NCI-H460 (cell line): ENCODE measurements at places on chromosomes 13 and 19. TPM values are rescaled to one million over a fixed set of nuclear protein-coding genes. Genes with fewer than 3 reads are reported as not detected.

The TTC9B gene
- not detected in 2 replicates for total RNA-seq

The LHB gene
- total RNA-seq, result not detected in 2 replicates

The CKAP2 gene
- 26.5 and 32.3 TPM in 2 replicates for total RNA-seq

The OR7D2 gene
- total RNA-seq, result 0.05 TPM in 1 of 2 replicates, not detected in the other

The SOX21 gene
- total RNA-seq, result 0.09 TPM in 1 of 2 replicates, not detected in the other

The RFX1 gene
- 2.0 and 2.1 TPM in 2 replicates for total RNA-seq

The ZNF738 gene
- total RNA-seq, result 4.2 and 7.0 TPM in 2 replicates

The PRDX2 gene
- total RNA-seq, result 216 and 259 TPM in 2 replicates

The ZNF578 gene
- total RNA-seq, result not detected in 2 replicates

The DCUN1D2 gene
- total RNA-seq, result 8.1 and 8.5 TPM in 2 replicates

The CHST8 gene
- 0.12 and 0.26 TPM in 2 replicates for total RNA-seq

DNA sequence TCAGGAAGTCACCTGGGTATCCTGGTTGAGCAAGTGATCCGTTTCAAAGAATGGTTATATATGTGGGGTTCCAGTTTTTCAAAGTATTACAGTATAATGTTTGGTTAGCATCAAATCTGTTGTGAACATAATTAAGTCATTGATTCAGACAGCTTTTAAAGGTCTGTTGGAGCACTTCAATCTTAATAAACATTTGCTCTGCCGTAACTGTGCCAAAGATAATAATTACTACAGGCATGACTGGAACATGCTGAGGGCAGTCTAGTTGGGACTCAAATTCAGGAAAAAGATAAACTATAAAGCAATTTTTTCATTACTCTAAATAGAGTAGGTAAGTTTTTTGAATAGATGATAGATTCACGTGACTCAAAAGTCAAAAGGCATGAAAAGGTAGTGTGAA lies 23.3 kb downstream of the HNRNPM start:
- no peak for DNase-seq

- no peak for DNase-seq
Observed at GRCh38 chr13:103537616-103538015, 471.4 kb upstream of the SLC10A2 start.

- no peak for DNase-seq
Observed at GRCh38 chr13:112741835-112742570, 52.2 kb downstream of the ATP11A start.

GRCh38 chr19:53365899-53366493 lies 491 bp downstream of the ZNF525 start:
- no peak for DNase-seq

DNA sequence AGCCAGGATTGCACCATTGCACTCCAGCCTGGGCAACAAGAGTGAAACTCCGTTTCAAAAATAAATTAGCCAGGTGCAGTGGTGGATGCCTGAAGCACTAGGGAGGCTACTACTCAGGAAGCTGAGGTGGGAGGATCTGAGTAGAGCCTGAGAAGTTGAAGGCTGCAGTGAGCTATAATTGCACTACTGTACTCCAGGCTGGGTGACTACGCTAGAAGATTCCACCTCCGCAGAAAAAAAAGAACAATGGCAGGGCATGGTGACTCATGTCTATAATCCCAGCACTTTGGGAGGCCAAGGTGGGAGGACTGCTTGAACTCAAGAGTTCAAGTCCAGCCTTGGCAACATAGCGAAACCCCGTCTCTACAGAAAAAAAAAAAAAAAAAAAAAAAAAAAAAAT lies 20.5 kb downstream of the HAUS8 start:
- no peak for DNase-seq

DNA sequence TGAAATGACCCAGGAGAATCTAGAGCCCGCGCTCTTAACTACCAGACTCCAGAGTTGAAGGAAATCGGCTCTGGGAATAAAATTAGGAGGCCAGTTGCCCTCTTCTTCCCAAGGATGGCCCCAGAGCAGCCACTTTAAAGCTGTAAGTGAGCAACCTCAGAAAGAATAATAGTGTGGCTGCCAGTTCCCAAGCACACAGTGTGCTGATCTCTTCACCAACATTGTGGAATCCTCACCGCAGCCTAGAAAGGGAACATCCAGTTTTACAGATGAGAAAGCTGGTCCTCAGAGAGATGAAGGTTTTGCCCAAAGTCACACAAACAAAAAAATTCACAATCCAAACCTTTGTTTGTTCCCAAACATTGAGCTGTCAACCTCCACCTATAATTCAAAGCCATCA lies 39.6 kb downstream of the HSPH1 start:
- no peak for DNase-seq

- DNase-seq, result no peak
Observed at GRCh38 chr13:40911341-40911740, 107.8 kb downstream of the ELF1 start.

GRCh38 chr13:99027260-99027659 lies 49.4 kb upstream of the DOCK9 start:
- no peak for DNase-seq

DNA sequence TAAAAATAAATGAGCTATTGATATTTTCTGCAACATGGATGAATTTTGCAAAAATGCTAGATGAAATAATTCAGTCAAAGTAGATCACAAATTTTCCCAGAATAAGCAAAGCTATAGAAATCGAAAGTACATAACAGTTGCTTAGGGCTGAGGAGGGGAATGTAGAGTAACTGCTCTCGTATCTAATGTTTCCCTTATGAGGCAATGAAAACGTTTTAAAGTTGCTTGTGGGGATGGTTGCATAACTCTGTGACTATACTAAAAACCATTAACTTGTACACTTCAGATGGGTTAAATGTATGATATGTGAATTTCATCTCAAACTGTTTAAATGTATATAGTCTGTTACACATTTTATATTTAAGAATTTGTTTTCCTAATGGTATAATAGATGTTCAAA lies 231.7 kb downstream of the GGACT start:
- DNase-seq, result no peak

DNA sequence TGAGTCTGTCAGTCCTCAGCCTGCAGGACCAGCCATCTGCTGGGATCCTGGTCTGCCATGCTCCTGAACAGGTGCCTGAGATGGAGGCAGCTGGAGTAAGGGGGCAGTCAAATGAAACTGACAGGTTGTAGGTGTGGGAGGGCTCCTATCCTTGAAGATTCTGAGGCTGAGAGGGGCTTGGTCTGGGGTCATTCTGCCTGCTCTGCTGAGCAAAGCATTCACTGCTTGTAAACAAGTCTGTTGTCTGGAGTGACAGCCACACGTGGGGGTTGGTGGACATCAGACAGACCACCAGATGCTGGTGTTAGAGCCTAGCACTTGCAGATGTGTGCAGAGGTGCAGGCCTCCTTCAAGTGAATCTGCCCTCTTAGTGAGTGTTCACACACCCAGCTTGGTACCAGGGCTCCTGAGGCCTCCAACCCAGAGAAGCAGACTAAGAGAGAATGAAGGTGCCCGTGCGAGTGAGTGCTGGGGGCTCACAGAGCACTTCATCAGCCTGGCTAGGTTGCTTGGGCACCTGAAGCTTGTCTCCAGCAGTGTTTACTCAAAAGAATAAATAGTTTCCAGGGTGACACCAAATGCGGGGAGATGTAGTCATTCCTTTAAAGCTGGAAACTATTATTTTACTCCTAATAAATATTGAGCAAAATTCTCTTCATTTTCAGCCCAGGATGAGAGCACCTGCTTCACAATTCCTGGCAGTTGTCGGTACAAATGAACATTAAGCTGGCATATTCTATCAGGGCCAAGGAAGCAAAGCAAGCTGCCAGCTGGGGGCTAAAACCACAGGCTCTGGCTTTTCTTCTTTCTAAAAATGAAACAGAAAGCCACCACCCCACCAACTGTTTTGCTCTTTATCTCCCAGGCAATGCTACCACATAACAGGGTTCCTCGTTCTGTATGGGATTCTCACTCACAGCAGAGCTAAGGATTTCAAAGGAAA lies 82.3 kb downstream of the RNASEH2B start:
- no peak for DNase-seq

GRCh38 chr19:54162241-54162805 lies 2.8 kb upstream of the LENG1 start:
- peak; percentile 65 for DNase-seq

DNA sequence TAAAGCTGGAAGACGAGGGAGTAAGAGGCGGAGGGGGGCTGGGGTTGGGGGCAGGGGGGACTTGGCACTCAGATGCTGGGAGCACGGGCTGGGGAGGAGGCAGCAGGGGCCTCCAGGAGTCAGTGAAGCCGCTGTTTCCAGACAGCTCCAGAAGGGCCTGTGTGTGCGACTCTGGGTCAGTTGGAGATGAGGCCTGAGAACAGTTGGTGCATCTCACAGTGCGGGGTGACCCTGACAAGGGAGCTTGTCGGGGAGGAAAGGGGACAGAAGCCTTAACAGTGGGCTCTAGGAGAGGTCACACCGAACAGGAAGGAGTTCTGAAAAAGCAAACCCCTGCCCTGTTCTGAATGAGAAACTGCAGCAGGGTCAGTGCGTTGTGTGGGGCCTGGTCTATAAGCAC lies 11.2 kb downstream of the NAXD start:
- no peak for DNase-seq

DNA sequence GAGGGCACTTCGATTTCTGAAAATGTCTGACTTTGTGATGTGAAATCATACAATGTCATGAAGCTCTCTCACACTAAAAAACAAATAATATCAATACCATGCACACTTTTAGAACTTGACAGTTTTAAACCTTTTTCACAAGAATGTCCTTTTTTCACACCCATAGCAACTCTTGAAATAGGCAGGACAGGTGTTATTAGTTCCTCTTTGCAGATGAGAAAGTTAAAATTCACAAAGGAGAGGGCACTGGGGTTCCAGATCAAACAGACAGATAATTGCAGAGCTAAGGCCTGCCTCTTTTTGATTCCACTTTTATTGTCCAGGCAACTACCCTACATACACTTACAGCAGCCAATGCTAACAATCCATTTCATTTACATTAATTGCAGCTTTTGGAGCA lies 142.8 kb downstream of the KLF12 start:
- no peak for DNase-seq

DNA sequence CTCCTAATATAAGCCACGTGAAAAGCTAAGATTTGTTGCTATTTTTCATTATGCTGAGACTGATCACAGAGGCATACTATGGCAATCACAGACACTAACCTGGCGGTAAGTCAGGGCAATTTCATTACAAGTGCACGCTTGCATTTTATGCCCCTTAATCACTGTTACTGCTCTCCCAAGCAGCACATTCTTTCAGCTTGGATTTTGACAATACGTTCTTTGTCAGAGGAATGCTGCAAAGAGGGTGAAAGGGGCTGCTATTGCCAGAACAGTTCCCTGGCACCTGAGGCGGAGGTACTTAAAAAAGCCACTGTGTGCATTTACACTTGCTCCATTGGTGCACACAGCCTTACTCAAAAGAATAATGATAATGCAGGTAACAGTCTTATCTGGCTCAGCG lies 346.6 kb downstream of the RFC3 start:
- no peak for DNase-seq

DNA sequence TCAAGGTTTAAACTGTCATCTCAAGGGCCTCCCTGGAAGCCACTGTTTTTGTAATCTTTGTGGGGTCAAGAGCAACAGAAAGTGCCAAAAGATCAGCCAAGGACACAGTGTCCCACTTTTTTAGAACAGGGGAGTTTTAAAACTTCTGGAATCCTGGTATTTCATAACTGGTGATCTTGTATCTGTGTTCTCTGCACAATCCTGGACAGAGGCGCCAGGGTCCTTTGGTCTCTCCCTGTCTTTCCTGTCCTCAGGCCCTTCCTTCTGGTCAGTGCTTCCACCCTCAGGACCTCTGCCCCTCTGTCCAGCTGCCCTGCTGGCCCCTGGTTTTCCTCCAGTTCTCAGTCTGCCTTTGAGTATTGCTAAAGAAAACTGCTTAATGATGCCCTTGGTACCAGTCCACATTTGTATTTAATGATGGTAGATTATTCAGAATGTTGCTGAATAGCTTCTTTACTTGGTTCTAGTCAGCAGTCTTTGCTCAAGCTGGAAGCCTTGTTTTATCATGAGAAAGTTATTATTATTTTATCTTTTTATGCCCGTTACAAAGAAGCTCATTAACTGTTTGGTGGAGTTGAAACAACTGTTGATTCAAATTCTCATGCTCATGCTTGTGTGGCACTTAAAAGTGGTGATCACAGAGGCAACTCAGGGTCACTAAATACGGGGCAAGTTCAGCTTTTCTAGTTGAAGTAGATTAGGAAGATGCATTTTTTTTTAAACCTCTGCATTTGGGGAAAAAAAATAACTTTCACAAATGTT lies 47.5 kb downstream of the WASF3 start:
- DNase-seq, result no peak

GRCh38 chr19:18558202-18558555 lies 509 bp downstream of the KXD1 start:
- DNase-seq, result no peak

DNA sequence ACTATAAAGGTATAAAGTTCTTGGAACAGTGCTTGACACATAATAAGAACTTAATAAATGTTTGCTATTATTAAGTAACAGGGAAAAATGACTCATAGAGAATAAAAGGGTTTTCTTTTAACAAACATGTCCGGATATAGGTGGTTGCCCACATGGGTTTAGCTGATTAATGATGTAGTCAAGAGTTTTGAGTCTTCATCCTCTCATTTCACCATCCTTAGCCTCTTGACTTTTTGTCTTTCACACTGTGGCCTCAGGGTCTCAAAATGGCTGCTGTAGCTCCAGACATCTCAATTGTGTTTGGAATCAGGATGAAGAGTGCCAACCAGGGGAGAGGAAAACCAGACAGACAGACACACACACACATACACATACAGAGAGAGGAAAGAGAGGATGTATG lies 97.9 kb downstream of the HSPH1 start:
- DNase-seq, result no peak

DNA sequence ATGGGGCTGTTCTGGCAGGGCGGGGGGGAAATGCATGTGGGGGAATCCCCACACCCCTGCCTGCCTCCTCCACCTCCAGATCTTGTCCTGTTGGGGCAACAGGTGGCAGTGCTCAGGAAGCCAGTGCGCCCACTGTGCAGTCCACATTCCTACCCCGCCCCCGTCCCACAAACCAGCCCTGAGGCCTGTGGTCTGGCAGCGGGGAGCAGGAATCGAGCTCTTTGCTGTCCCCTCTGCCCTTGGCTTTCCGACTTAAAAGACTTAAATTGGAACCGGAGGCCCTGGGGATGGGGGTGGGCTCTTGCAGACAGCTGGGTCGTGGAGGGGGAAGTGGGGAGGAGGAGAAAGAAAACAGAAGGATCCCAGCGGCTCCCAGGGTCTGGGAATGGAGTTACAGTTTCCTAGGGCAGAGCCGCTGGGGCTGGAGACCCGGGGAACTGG lies 4.3 kb downstream of the NANOS3 start:
- no peak for DNase-seq

- no peak for DNase-seq
Observed at GRCh38 chr19:41744850-41745249, 10.5 kb upstream of the CEACAM6 start.

DNA sequence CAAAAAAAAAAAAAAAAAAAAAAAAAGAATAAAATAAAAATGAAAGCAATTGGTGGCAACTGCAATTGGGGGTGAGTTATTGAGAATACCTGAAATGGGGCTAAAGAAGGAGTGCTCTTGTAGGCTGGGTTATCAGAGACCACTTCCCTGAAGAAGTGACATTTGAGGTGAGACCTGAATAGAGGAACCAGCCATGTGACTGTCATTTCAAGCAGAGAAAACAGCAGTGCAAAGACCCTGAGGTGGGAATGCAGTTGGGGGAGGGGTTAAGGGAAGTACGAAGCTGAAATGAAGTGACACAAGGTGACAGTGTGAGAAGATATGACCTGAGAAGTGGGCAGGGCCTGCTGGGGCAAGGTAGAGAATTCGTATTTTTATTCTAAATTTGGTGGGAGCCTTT lies 4.3 kb upstream of the PALM3 start:
- no peak for DNase-seq
